Cerebellar nuclear complex (tissue), 1 donor: ENCODE measurements at places on chromosomes 16 and 17.

DNA sequence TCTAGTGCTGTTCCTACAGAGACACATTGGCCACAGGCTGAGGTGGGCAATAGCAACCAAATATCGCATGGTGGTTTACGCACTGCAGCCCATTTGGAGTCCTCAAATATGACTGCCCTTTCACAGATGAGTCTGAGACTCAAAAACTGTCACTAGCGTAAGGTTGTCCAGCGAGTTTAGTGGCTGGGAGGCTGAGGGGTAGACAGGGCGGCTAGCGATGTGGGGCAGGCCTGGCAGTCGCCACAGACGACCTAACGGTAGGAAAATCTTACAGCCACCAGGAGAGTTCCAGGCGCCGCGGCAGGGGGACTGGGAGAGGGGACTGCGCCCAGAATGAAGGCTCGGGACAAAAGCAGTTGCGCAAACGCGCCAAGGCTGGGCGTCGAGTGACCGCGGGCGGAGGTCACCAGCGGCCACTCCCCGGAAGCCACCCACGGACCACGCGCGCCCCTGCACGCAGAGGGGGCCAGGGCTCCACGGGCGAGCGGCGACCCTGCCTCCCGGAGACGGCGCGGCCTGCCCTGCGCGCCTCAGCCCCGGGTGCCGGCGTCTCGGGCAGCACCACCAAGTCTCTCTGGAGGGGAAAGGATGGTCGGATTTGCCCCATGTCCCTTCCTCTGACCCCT, 699 bp upstream of the MAP1LC3B start:
- no peak for DNase-seq

DNA sequence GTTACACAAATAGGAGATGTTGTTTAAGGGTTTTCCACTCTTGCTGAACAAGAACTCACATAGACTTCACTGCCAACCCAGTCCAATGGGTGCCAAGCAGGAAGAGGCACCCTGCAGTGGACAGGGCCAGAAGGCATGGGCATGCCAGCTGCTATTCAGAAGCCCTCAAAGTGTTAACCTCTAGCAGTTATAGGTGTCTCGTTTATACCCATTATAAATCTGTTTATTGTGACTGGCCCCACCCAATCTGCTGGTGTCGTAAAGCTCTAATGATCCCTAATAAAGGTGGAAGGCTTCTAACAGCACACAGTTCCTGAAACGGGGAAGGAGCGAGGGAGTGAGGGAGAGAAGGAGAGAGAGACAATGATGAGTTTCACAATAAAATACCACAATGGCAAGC, 23.9 kb downstream of the HNF1B start:
- no peak for DNase-seq

- no peak for DNase-seq
These were observed 4.6 kb downstream of the PYCR1 start for GRCh38 chr17:81932333-81932983.

- DNase-seq, result no peak
These were observed 109.3 kb upstream of the CHMP6 start for GRCh38 chr17:80882323-80882722.

DNA sequence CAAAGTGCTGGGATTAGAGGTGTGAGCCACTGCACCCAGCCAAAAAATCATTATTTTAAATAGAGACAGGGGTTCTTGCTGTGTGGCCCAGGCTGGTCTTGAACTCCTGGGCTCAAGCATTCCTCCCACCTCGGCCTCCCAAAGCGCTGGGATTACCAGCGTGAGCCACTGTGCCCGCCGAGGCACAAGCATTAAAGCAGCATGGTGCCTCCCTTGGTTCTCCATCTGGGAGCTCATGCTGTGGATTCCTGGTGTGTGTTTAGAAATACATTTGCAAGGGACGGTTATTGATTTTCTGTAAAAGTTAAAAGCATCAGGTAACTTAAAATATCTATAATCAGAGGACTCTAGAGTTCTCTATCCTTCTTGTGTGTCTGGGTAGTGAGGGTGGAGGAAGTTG, 14.7 kb upstream of the CAPN15 start:
- no peak for DNase-seq

GRCh38 chr17:44308320-44308818, at the start of gene RUNDC3A:
RUNDC3A (plus strand) TSS chr17:44308601; CDS start chr17:44308833, 232 bp downstream.
- DNase-seq, result peak; percentile 89

- DNase-seq, result no peak
These were observed 122.3 kb upstream of the SEC14L1 start for GRCh38 chr17:77018504-77018903.

DNA sequence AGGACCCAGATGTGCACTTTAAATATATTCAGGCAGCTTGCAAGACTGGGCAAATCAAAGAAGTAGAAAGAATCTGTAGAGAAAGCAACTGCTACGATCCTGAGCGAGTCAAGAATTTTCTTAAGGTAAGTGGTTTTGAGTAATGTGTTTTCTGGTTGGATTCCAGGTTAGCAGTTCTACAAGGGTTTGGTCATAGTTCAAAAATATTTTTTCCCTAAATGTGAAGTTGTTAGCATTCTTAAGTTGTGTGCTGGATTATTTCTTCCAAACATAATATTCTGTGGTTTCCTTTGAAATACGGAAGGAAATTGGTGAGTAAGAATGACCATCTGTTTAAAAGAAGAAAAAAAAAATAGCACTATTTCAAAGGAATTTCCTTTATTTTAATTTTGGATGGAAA, 38.4 kb downstream of the PTRH2 start:
- no peak for DNase-seq

DNA sequence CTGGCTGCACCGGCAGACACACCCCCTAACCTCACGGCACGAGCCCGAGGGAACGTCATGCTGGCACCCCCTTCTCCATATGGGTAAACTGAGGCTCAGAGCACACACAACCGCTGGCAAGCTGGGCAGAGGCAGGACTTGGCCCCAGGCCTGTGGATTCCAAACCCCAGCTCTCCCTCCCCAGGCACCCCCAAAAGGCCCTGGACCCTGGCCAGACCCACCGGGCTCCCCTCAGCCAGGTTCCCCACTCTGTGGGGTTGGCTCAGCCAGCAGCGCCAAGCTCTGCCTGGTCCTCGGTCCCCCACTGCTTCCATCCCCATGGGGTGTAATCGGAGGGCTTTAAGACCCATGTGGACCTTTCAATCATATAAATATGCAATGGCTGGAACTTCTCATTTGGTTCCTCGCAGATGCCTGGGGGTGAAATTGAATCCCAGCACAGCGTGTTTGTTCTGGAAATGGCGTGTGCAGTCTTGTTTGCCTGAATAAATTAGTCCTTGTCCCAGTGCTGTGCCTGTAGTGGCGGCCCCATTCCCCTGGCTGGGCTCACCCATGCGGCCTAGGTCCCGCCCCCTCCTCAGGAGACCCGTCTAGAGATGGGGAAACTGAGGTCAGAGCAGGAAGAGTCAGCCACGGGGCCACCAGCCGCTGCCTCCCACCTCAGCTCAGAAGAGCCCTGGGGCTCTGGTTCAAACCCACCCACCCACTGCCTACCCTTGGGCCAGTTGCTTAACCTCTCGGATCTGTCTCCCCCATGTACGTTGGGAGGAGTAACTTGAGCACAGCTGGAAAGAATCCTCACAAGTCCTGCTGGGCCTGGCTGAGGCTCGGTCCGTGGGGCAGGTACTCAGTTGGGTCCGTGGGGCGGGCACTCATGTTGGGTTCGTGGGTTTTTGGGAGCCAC, 57.3 kb downstream of the ZFPM1 start:
- DNase-seq, result no peak

- no peak for DNase-seq
These were observed 16.8 kb downstream of the HIC1 start for GRCh38 chr17:2071455-2072281.

DNA sequence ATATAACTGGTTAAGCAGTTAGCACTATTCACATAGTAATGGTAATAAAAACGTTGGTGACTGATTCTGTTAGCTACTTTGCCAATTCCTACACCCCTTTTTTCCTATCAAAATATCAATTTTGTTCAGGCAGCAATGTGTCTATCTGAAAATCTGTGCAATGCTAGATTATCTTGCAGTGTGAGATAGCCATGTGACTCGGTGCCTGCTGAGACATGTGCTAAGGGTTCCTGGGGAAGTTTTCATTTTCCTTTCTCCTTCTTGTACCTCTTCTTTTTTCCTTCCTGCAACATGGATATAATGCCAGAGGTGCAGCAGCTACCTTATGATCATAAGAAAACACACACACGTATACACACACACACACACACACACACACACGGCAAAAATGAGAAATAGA, 100.5 kb upstream of the SHISA6 start:
- DNase-seq, result no peak

GRCh38 chr16:88317613-88317965, 65.2 kb upstream of the ZNF469 start:
- DNase-seq, result no peak

- no peak for DNase-seq
These were observed 153.9 kb upstream of the CACNG3 start for GRCh38 chr16:24102209-24102660.

DNA sequence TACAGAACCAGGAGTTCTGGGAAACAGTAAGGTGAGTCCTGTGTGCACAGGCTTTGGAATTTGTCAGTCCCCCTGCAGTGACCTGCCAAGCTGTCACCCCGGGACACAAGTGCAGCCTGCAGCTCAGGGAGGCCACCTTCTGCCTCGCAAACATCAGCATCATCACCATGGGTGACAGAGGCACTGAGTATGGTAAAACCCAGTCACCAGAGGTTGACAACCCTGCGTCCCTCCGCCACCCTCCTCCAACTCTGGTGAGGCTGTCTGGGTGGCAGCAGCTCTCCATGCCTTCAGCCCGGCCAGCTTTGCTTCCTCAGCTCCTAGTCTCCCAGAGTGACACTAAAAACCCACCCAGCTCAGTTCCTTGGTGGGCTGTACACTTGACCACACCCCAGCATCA, 221.0 kb downstream of the CPPED1 start:
- DNase-seq, result no peak
